ENCODE measurements at places on chromosomes 12 and 14. TPM values are rescaled to one million over a fixed set of nuclear protein-coding genes. Genes with fewer than 3 reads are reported as not detected.

TSPAN9 gene
- 18.5 TPM for total RNA-seq

GRCh38 chr14:90168425-90169105 is 87.8 kb upstream of the PSMC1 start:
- no peak for DNase-seq

GRCh38 chr14:91300283-91300895 is 55.9 kb upstream of the GPR68 start:
- no peak for DNase-seq

- no peak for DNase-seq
Measured at GRCh38 chr14:88043529-88044443, 38.9 kb downstream of the GPR65 start.

All from body of pancreas (tissue), 4 donors.